ENCODE measurements at places on chromosomes 3 and 15.

DNA sequence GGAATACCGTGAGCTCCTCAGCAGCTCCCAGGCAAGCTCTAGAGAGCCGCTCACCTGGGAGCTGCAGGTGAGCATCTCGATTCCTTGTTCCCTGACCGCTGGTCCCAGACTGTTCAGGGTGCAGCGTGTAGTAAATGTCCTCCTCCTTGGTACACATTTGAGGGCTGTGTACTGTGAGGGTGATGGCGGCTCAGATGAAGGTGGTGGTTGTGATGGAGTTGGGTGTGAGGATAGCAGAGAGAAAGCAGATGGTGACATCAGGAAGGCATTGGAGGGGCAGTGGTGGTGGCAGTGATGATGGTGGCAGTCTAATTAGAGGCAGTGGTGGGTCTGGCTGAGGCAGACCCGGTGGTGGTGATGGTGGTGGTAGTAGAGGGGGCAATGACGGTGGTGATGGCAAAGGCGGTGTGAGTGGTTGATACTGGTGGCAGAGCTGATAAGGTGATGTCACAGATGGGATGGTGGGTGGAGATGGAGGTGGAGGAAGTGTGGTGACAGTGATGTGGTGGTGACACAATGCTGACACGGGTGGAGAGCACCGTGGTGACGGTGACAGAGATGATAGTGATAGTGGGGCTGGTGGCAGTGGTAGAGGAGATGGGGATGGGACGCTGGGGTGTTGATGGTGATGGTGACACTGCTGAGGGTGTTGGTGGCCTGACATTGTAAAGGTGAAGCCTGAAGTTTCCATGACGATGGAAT, at the start of gene DNAJB8:
DNAJB8 (minus strand) TSS at position 51 of the 702 bp plus-strand sequence. CDS start 3,645 bp downstream, outside the sequence.
- no peak for DNase-seq

GRCh38 chr15:66721501-66721937, 19.5 kb downstream of the SMAD6 start:
- no peak for DNase-seq

DNA sequence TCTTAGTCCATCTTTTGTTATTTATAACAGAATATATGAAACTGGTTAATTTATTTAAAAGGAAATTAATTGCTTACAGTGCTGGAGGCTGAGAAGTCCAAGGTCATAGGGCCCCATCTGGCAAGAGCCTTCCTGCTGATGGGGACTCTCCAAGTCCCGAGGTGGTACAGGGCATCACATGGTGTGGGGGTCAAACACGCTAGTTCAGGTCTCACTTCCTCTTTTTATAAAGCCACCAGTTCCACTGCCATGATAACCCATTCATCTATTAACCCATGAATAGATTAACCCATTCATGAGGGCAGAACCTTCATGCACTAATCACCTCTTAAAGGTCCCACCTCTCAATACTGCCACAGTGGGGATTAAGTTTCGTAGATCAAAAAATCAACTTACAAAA, 659.3 kb downstream of the NAALADL2 start:
- no peak for DNase-seq

DNA sequence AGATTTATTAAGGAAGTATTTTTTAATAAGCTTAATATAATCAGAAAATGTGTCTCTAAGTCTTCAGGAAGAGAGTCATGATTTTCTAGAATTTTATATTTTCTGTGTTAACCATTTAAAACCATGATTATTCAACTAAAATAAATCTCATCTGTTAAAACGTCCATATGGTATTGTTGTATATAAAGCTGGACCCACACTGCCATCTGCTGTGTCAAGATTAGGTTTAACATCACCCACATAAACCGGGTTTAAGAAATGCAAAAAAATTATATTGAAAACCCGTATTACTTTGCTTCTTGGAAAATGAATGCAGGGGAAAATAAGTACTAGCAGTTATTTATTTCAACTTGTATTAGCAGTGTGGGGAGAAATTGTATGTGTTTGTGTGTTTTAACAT, 9.5 kb upstream of the CCDC66 start:
- DNase-seq = no peak

- DNase-seq = no peak
Observed at GRCh38 chr3:194255252-194256039, 95.7 kb downstream of the CPN2 start.
